ENCODE measurements at places on chromosomes 1 and 21. TPM values are rescaled to one million over a fixed set of nuclear protein-coding genes. Genes with fewer than 3 reads are reported as not detected.

LAMB3 gene
- 0.45 TPM for total RNA-seq

LAMC2 gene
- 2.0 TPM for total RNA-seq

SNRNP40 gene
- total RNA-seq, result 325 TPM

TNFRSF8 gene
- 16.0 TPM for total RNA-seq

PDPN gene
- total RNA-seq, result 108 TPM

MANEAL gene
- 9.9 TPM for total RNA-seq

SPRR4 gene
- total RNA-seq, result not detected

GALE gene
- 72.0 TPM for total RNA-seq

LCE2B gene
- not detected for total RNA-seq

VPS13D gene
- total RNA-seq, result 23.7 TPM

DDAH1 gene
- total RNA-seq, result 33.3 TPM

SLC6A17 gene
- 0.17 TPM for total RNA-seq

C8A gene
- total RNA-seq, result not detected

ATP1A2 gene
- 14.5 TPM for total RNA-seq

WNT4 gene
- total RNA-seq, result 0.33 TPM

CFHR3 gene
- total RNA-seq, result 3.0 TPM

RAB25 gene
- 18.3 TPM for total RNA-seq

S100A16 gene
- total RNA-seq, result 89.0 TPM

RGS13 gene
- not detected for total RNA-seq

PGLYRP3 gene
- total RNA-seq, result not detected

TFF3 gene
- 9.2 TPM for total RNA-seq

TTC22 gene
- total RNA-seq, result 0.92 TPM

HFM1 gene
- total RNA-seq, result 6.0 TPM

Measured in H7 (cell line).